ENCODE measurements at places on chromosomes 2 and 18.
A peak's percentile ranks its signal among the peaks of the same experiment; 100 is the strongest.

DNA sequence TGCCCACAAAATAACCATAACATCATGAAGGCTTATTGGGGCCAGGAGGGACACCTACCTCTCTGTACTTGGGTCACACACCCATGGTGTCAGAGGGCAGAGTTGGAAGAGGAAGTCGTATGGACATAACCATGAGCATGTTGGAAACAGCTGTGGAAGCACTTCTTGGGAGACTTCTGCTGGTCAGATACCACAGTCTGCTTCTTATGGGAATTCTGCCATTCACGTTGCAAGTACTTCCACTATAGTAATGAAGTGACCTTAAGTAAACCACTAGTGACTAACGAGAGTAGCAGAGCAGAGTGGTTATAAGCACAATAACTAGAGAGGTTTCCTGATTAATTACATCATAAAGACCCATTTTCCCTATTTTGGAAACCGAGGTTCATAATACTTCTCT lies 61.1 kb upstream of the TFPI start:
- H3K27ac ChIP-seq, result no peak overlapping the region
- no peak overlapping the region for H3K4me3 ChIP-seq
- H3K27me3 ChIP-seq, result no peaks in the 10 kb centered on the region
- DNase-seq, result no peak

DNA sequence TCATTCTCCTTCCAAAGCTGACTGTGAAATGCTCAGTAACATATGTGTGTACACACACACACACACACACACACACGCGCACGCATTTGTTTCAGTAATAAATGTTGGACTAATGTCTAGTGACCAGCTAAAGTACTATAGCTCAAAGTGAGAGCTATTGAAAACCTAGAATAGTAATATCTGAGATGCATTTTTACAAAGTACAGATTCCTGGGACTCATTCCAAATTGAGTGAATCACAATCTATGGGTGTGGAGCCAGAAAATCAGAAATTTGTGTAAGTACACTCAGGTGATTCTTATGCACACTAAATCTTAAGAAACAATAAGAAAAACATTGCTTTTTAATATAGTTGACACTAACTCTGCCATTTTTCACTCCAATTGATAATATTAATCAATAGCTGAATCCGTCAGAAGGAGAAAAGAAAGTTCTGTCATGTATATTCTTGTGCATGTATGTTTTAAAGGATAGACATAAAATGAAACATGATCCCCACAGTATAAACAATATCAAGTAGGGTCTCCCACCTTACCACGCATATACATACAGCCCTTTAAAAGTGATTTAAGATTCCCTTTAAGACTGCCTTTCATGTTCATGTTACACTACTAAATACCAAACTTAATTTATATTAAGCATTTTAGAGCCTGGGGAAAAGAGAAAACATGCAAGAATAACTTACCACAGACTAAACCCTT lies 123.5 kb downstream of the ATAD2B start:
- no peak overlapping the region for H3K4me3 ChIP-seq
- H3K27me3 ChIP-seq, result no peaks in the 10 kb centered on the region

DNA sequence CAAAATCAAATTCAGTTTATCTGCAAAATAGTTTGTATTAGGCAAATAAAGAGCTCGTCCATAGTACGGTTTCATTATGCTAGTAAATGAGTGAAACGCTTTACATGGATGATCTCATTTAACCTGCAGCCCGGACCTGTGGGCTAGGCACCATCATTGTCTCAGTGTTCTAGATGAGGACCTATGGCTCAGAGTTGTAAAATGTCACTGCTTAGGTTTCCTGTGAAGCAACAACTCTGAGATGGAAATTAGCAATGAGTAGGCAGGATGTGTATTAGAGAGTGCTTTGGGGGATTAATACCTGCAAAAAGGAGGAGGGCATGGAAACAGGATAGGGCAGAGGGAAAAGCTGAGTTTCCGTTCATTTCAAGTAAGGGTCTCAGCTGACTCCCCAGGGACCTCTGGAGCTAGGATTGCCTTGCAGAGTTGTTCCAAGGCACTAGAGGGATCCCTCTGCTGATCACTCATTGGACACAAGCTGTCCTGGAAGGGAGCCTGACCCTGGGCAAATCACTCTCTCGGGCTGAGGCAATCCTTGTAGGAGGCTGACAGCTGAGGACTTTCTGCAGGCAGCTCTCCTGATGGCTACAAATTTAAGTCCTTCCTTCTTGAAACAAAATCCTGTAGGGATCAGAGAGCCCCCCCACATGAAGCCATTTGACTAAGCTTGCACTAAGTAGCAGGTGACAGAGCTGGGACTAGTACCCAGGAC lies 58.8 kb upstream of the SIX2 start:
- no peaks in the 10 kb centered on the region for H3K36me3 ChIP-seq
- peaks cover 24% of the 10 kb centered on the region for H3K27me3 ChIP-seq
- H3K4me1 ChIP-seq, result no peaks in the 10 kb centered on the region
- no peak overlapping the region for H3K27ac ChIP-seq
- DNase-seq, result no peak

- H3K27ac ChIP-seq, result no peak overlapping the region
- H3K27me3 ChIP-seq, result no peaks in the 10 kb centered on the region
- no peak overlapping the region for H3K4me3 ChIP-seq
- peaks cover 4% of the 10 kb centered on the region for H3K36me3 ChIP-seq
- no peak for DNase-seq
These were observed 99.2 kb upstream of the FOSL2 start for GRCh38 chr2:28293416-28293815.

- H3K4me3 ChIP-seq, result no peak overlapping the region
- no peak for DNase-seq
- peak overlapping the region; percentile 37 for H3K27ac ChIP-seq
- no peaks in the 10 kb centered on the region for H3K27me3 ChIP-seq
These were observed 8.2 kb downstream of the CNNM3 start for GRCh38 chr2:96824079-96824870.

- H3K27ac ChIP-seq, result no peak overlapping the region
- no peak overlapping the region for H3K4me3 ChIP-seq
- no peaks in the 10 kb centered on the region for H3K27me3 ChIP-seq
- H3K36me3 ChIP-seq, result no peaks in the 10 kb centered on the region
- no peak for DNase-seq
These were observed 99.4 kb upstream of the RASGRP3 start for GRCh38 chr2:33377048-33377447.

Data from stimulated activated naive B cell treated with anti-CD40 and anti-IgM and Interleukin-4, amounts not matched to agents 10 μg/mL and 1 μg/mL and 100 μg/mL, for 72 hours (primary cell).